ENCODE measurements at places on chromosomes 7 and 10. TPM values are rescaled to one million over a fixed set of nuclear protein-coding genes. Genes with fewer than 3 reads are reported as not detected.

The FAM25C gene
- total RNA-seq, result not detected

The TMEM26 gene
- total RNA-seq, result 0.05 TPM

DNA sequence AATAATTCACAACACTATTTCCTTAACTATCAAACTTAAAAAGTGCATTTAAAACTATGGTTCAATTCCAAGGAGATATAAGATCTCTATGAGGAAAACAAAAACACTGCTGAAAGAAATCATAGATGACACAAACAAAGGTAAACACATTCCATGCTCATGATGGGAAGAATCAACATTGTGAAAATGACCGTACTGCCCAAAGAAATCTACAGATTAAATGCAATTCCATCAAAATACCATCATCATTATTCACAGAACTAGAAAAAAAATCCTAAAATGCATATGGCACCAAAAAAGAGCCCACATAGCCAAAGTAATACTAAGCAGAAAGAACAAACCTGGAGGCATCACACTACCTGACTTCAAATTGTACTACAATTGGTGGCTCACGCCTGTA, 159.9 kb upstream of the EEPD1 start:
- no peak for DNase-seq

DNA sequence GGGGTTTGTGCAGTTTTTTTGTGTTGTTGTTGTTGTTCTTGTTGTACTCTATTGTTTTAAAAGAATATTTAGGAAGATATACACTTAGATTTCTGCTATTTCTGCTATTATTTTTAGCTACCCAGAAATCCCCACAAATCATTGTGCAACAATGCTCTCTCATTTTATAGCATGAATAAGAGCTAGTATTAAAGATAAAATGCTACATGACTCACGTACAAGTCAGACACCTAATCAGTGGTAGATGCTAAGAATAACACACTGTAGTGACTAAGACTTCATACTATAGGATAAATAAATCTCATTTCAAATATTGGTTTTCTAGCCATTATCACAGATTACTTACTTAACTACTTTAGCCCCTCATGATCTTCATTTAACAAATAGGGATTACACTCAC, 920.5 kb downstream of the KCNMA1 start:
- DNase-seq, result no peak

DNA sequence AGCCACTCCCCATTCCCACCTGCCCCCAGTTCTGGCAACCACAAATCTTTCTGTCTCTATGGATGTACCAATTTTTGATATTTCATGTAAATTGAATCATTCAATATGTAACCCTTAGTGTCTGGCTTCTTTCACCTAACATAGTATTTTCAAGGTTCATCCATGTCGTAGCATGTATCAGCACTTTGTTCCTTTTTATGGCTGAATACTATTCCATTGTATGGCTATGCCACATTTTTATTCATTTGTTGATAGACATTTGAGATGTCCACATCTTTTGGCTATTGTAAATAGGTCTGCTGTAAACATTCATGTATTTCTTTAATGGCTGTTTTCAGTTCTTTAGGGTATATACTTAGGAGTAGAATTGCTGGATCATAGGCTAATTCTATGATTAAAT, 270.5 kb downstream of the FGFR2 start:
- DNase-seq, result no peak

DNA sequence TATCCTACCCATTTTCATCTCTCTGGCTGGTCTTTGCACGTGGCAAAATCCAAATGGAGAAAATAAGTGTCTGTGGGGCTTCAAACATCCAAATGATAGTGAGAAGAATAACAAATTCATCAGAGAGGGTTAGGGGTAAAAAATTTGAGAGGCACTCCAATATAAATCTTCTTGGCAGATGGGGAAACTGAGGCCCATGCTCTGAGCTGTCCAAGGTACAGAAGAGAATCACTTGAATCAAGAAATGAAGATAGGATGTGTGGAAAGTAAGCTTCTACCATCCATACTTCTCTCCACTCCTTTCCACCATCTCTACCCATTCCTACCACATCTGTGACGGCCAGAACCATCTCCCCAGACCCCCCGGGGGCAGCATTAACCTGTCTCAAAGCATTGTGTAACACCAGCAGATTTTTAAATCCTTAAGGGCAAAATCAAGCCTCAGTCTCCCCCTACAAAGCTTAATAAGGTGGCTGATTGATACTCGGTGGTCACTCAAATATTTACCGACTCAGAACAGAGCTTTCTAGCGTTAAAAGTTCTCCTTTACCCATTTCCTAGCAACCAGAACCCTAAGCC, 818 bp downstream of the GOT1 start:
- no peak for DNase-seq

DNA sequence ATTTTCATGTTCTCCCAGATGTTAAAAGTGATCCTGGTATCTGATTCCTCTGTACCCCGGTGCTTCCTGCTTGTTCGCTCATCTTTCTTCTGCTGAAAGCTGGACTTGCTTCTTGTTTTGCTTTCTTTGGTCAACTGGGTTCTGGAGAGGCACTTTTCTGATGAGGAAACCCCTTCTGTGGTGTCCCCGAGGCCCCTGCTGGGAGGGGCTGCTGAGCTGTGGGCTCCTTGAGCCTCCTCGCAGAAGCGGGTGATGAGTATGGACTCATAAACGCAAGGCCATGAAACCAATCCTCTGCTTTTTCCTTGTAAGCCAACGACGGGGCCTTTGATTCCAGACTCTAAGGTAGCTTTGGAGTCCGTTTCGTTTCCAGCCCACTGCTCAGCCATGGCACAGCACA, 7.8 kb downstream of the WIPI2 start:
- no peak for DNase-seq

GRCh38 chr7:45484094-45484493, 90.1 kb upstream of the ADCY1 start:
- no peak for DNase-seq

- DNase-seq, result no peak
These were observed 267.1 kb downstream of the ELMO1 start for GRCh38 chr7:37181550-37181932.

Data from neural crest cell (in vitro differentiated cells).